ENCODE measurements at places on chromosomes 13 and 19.

DNA sequence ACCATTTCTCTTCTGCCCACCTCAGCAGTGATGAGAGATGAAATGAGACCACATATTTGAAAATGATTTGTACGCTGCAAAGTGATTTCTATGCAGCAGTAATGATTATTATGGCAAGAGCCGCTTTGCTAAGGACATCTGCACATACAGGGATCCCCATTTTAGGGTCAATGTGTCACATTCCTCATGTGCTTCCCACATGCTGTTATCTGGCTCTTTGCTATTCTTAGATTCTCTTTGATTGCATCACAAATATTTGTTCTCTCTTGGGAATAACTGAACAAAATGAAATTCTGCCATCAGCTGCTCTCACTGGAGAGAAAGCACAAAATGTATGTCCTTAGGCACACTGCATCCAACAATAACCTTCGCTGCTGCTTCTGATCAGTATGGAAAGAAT, 209.5 kb upstream of the IPO5 start:
- no peak overlapping the region for H3K4me3 ChIP-seq
- no peak for DNase-seq
- H3K27me3 ChIP-seq = no peaks in the 10 kb centered on the region
- H3K27ac ChIP-seq = no peak overlapping the region
- H3K36me3 ChIP-seq = no peaks in the 10 kb centered on the region
- H3K4me1 ChIP-seq = no peaks in the 10 kb centered on the region

- no peak overlapping the region for H3K27ac ChIP-seq
- no peak for DNase-seq
- no peaks in the 10 kb centered on the region for H3K27me3 ChIP-seq
- no peak overlapping the region for H3K4me3 ChIP-seq
- H3K36me3 ChIP-seq = no peaks in the 10 kb centered on the region
These were observed 6.1 kb downstream of the FCGBP start for GRCh38 chr19:39928357-39928725.

GRCh38 chr19:33805840-33806433, 9.3 kb downstream of the KCTD15 start:
- H3K27me3 ChIP-seq = no peaks in the 10 kb centered on the region
- peaks cover 2% of the 10 kb centered on the region for H3K4me1 ChIP-seq
- no peak for DNase-seq
- no peak overlapping the region for H3K4me3 ChIP-seq
- H3K27ac ChIP-seq = no peak overlapping the region

DNA sequence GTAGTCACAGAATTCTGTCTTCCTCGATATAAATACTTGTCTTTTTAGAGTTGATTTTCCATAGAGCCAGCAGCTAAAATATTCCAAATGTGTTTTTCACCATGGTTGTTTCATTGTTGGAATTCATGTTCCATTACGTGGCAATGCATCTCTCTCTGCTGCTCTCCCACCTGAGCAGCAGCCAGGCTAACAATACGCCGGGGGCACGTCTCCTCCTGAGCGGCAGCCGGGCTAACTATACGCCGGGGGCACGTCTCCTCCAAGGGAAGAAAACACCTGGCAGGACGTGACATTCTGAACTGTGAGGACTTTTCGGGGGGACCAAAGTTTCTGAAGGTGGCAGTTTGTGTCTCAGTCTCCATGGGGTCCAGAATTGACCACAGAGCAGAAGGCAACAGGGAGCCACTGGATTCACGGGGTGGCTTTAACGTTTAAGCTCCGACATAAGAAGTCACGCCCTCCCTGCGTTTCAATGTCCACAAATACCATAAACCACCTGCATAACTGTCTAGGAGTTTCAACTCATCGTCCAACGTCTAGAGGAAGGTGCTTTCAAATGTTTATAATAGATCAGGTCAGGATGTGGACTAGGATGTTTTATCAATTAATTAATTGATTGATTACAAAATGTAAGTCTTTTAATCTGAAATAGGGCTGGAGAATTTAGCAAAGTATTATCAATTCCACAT, 15.1 kb downstream of the PLPP2 start:
- H3K36me3 ChIP-seq = no peaks in the 10 kb centered on the region
- H3K4me3 ChIP-seq = no peak overlapping the region
- H3K27ac ChIP-seq = no peak overlapping the region
- no peak for DNase-seq

Measured in neuronal stem cell (in vitro differentiated cells).